Activated CD8-positive, alpha-beta T cell treated with anti-CD3 and anti-CD28 coated beads for 36 hours (primary cell): ENCODE measurements at places on chromosomes 12 and 14. TPM values are rescaled to one million over a fixed set of nuclear protein-coding genes. Genes with fewer than 3 reads are reported as not detected.

The SPIC gene
- not detected for total RNA-seq

The MYRFL gene
- total RNA-seq = not detected

The TSPAN11 gene
- total RNA-seq = not detected

The SYCP3 gene
- total RNA-seq = 0.36 TPM

The KRT82 gene
- total RNA-seq = not detected

The KRT80 gene
- not detected for total RNA-seq

The NIN gene
- 72.8 TPM for total RNA-seq

The NANOG gene
- total RNA-seq = not detected

The TMEM121 gene
- 12.1 TPM for total RNA-seq

The OR4K13 gene
- total RNA-seq = not detected

The LPAR5 gene
- 8.1 TPM for total RNA-seq

The HOXC12 gene
- total RNA-seq = not detected
